ENCODE measurements at places on chromosomes 1 and 21.
A peak's percentile ranks its signal among the peaks of the same experiment; 100 is the strongest.

GRCh38 chr1:194043984-194044755 lies 857.8 kb upstream of the B3GALT2 start:
- DNase-seq = peak; percentile 12

DNA sequence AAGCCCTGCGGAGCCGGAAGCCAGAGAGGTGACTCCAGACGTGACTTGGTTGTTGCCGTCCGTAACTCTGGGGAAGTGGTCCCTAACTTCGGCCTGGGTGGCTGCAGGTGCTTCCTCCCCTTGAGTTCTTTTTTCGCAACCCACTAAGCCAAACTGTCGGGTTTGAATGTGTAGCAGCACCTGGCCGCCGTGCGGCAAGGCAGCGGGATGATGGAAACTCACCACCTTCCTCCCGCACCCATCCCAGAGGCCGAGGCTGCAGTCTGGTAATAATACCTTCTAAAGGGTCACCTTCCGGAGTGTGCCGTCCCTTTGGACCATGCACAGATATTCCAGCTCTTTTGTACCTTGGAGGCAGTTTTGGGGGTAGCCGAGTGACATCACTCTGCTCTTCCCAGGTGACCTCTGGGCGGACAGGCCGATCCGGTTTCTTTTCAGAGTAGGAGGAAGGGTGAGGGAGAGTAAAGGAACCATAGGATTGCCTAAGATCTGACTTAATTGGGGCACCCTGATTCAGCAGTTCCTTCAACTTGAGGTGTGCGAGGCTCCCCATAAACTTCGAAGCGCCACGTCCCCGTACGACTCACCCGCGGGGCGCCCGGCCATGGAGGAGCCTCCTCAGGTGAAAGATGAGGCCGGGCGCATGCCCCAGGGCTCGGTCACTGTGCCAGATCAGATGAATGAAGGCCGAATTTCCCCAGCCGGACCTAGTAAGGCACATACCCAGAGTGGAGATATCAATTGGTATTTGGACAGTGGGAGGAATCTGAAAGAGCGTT lies 1.0 kb downstream of the KCNK1 start:
- DNase-seq = no peak

DNA sequence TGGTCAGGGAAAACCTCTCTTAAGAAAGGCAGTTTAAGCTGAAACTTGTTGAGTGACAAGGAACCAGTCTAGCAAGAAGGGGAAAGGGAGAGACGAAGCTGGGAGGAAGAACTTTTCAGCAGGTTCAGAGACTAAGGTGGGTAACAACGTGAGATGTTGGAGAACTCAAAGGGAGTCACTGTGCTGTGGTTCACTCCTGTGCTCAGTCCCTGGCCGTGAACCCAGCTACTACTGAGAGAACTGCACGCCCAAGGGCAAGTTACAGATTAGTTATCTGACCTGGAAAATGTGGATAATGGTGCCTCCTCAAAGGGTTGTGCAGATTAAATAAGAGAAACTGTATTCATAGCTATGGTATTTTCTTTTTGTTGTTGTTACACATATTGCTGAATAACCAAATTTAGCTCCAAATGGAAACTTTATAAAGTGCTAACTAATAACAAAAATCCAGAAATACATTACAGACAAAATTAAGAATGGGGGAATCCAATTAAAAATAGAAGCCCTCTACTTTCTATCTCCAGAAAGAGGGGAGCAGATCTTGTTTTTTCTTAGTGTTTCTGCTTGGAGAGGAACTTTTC lies 2.9 kb downstream of the ZBTB40 start:
- no peak for DNase-seq

DNA sequence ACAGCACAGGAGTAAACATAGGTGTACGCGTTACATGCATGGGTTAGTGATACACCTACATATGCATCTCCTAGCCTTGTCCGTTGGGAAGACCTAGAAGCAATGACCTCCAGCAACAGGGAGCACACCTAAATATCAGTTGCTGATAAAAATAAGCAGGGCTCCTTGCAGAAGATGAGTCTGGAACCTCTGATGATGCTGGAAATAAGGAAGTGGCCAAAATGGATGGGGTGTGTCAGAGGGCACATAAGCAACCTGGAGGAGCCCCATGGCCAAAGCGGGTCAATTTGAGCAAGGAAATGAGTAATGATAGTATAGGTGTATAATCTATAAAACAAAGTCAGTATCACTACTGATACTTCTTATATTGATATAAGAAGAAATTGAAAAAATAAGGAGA lies 13.7 kb downstream of the ADARB1 start:
- no peak for DNase-seq

DNA sequence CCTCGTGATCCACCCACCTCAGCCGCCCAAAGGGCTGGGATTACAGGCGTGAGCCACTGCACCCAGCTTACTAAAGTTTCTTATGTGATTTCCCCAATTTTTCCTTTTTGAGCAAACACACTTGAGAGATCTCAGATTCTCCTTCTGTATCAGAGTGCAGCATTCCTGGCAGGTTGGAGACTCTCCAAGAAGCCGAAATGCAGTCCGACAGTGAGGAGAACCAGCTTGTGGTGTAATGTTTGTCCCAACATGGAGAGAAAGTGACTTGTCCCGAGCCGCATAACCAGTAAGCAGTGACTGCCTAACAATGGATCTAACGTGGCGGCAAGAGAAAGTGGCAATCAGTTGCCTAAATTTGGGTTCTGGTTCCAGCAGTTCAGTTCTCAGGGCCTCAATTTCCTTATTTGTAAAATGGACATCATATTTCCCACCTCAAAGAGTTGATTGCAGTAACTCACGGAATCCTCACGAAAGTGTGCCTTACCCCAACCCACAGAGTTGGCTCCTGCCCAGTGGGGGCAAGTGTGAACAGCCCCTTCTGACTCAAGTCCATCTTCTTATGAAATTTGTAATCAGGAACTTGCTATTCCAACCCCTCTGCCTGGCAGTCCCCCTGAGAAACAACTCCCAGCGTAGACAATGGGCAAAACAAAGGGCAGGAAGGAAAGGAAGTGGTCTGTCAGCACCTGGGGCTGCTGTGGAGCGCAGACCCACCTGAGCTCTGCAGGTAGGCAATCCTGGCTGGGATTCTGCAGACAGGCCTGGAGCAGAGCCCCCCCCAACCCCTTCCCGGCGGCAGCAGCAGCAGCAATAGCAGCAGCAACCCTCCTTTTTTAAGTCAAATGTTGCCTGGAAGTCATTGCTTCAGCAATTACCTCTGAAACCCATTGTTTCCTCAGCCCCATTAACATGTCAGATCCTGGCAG lies 223.6 kb upstream of the POU3F1 start:
- DNase-seq = no peak

- no peak for DNase-seq
These were observed 14.7 kb upstream of the PTGFR start for GRCh38 chr1:78475888-78476610.
